ENCODE measurements at places on chromosomes 11 and 22.

- peak; percentile 34 for DNase-seq
Observed at GRCh38 chr22:23220485-23221350, 40.4 kb downstream of the BCR start.

- DNase-seq = no peak
Observed at GRCh38 chr11:46948378-46949131, 12.0 kb downstream of the CSTPP1 start.

- no peak for DNase-seq
Observed at GRCh38 chr11:122128146-122128545, 12.1 kb upstream of the BLID start.

- DNase-seq = no peak
Observed at GRCh38 chr22:31626427-31627150, 35.4 kb downstream of the PISD start.

GRCh38 chr11:32830796-32831195, 1.1 kb downstream of the PRRG4 start:
- no peak for DNase-seq

GRCh38 chr11:127492029-127492428, 491.5 kb upstream of the KIRREL3 start:
- no peak for DNase-seq

DNA sequence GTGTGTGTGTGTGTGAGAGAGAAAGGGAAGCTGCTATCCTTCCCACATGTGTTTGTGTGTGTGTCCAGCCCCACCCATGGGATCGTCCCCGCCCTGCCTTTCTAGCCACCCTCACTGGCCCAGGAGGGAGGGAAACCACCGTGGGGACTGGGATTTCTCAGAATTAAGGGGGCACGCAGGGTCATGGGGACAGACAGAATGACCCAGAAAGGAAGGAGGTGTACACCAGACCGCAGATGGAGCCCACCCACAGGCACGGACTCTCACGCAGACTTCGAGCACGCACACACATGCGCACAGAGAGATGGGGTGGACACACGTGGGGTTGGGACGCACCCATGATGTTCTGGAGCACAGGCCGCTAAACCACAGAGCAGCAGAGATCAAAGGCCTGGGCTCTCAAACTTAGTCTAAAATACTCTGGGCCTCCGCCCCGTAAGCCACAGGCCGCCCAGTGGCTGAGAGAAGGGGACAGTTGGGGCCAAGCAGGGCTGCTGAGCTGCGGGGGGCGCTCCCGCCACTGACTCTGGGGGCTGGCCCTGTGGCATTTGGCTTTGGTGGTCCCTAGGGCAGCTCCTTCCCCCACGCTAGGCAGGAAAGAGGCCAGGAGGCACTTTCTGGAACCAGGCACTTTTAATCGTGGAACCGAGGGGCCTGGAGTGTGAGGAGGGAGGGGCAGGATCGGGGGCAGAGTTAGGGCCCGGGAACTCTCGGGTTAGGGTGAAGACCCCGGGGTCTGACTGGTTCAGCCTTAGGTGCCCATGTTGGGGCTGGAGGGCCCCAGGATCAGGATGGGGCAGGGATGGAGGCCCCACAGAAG, 1.5 kb downstream of the IFITM5 start:
- DNase-seq = peak; percentile 47

DNA sequence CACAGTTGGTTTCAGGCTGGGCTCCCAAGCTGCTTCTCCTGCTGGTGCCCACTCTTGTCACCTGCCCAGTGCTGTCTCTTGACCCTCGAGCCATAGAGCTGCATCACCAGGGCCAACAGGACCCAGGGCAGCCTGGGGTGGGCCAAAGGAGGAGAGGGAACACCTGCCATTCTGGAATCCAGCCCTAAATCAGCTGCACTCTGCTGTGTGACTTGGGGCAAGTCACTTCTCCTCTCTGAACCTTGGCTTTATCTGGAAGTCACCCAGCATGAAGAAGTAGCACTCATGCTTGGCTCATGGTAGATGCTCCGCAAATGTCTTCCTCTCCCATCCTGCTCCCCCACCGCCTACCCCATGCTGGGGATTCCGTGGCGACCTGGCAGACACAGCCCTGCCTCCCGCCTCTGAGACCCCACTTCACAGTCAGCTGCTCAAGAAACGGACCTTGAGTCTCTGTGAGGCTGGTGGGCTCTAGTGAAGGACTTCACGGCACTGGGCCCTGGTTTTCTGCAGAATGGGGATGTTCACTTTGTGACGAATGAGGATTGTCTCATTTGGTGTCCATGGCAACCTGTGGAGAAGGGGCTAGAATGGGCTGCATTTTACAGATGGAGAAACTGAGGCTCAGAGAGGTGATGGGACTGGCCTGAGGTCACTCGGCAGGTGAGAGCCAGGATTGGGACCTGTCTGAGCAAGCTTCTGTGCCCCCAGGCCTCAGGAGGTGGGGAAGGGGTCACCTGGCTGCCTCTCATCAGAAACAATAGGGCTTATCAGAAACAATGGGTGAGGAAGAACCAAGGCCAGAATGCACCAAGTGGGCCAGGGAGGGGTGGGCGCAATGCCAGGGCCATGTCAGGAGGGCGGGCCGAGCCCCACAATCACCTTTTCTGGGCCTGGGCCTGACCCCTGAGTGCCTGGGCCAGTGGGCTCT, 12.4 kb downstream of the EMID1 start:
- no peak for DNase-seq

DNA sequence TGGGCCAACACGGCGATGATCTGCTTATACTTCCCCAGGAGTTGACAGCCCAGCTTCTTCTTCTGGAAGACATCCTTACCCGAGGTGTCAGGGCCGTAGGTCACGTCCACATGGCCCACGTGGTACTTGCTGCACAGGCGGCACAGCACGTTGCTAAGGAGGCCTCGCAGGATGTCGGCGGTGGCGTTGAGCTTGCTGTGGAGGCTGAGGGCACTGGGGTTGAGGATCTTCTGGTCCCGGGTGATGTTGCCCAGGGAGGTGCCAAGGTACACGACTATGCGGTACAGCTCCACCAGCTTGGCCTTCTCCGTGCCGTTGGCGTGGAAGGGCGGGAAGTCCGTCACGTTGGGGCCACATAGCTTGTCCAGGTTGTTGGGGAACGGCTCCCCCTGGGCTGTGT, 2.9 kb downstream of the LIF start:
- no peak for DNase-seq

- no peak for DNase-seq
Observed at GRCh38 chr11:33387581-33387980, 130.4 kb downstream of the HIPK3 start.

DNA sequence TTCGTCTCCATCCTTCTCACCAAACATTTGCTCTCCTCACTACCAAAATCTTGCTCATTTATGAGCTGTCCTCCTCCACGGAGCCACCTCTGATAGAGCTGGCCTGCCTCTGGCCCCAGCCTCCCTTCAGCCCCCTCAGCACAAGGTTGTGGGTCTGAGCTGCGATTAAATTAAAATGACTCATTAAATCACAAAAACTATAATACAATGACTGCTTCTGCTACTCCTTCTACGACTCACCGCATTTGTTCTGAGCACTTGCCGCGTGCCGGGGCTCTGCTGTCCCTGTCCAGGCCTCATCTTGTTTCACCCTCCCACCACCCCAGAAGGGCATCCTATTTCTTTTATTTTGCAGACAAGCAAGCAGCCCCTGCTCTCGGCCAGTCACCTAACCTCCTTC, 49.2 kb upstream of the TIMP3 start:
- DNase-seq = no peak

DNA sequence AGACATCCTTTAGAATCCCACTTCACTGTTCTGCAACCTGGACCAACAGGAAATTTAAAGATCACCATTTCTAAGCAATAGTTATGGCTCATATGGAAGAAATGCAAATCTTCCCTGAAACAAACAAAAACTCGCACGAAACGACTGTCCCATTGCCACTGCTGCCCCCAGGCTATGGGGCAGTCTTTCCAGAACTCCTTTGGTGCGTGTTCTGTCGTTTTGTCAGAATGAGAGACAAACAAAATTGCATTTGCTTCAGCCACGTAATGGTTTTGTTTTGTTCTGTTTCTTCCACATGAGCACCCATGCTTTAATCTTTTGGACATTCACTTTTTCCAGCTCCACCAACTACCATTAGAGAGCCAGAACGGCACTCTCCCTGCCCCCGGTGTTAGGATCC, 10.8 kb upstream of the FBLN1 start:
- no peak for DNase-seq

DNA sequence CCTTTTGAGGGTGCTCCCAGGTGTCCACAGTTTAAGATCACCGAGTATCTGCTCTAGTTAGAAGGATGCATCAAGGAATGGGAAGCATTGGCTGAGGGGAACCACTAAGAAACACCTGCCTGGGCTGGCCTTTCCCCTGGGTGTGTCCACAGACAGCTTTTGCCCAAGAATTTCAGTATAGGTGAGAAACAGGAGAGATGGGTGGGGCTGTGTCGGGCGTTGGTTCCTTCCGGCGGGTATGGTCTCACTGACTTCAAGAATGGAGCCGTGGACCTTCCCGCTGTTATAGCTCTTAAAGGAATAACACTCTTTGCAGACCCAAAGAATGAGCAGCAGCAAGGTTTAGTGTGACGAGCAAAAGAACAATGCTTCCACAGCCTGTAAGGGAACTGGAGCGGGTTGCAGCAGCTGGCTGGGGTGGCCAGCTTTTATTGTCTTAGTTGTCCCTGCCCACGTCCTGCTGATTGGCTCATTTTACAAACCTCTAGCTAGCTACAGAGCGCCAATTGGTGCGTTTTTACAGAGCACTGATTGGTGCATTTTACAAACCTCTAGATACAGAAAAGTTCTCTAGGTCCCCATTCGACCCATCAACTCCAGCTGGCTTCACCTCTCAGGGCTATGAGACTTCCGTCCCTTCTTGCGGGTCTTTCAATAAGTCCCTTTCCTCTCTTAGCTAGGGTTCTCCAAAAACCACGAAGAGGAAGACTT, 2.4 kb downstream of the FADS1 start:
- peak; percentile 25 for DNase-seq

DNA sequence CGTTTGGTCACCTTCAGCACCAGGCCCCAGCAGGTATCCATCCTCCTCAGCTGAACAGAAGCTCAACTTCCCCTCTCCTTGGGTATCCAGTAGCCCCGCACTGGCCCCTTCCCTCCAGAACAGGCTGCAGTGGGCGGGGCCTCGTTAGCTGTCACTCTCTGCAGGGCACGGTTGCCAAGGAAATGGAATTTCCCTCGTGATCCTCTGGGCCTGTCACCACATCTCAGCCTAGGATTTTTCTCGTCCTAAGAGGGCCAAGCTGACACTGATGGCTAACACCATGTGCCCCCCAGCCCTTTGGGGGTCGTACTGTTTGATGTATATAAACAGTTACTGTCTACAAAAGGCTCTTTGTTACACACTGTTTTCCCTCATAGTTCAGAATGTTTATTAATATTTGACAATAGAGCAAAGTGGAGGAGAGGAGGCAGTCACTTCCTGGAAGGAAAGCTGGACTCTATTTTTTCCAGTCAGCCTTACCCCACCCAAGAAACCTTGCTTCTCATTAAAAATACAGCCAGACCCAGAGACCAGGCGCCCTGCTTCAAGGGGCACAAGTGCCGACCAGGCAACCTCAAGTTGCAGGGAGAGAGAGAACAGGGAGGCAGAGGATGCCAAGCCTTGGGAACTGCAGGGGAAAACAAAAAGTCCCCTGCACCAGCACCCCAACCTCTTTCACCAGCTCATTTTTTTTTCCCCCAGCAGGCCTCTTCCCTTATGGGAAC, 44.5 kb downstream of the FEZ1 start:
- peak; percentile 17 for DNase-seq

Measured in CD4-positive, alpha-beta T cell treated with Interferon gamma for 1 hour (primary cell).